ENCODE measurements at places on chromosomes 12 and 14.
A peak's percentile ranks its signal among the peaks of the same experiment; 100 is the strongest.

GRCh38 chr14:72810201-72810600 lies 83.7 kb downstream of the DPF3 start:
- DNase-seq: no peak

GRCh38 chr12:122886851-122887818 lies 8.8 kb downstream of the VPS37B start:
- peak; percentile 87 for DNase-seq

DNA sequence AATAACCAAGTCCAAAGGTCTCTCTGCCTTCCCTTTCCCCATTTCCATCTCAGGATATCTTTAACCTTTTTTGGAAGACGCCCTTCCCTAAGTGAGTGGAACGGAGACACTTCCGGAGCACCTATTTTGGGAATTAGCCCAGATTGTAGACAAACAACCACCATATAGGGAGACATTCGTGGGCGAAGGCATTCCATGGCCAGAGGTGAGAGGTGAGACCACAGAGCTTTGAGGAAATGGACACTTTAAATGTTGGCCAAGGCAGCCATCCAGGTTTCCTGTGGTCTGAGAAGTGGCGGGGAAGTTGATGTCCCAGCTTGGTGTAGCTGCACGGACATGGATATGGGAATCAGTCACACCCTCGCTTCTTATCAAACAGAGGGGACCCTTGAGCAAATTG lies 69.4 kb upstream of the BDKRB2 start:
- DNase-seq: no peak

DNA sequence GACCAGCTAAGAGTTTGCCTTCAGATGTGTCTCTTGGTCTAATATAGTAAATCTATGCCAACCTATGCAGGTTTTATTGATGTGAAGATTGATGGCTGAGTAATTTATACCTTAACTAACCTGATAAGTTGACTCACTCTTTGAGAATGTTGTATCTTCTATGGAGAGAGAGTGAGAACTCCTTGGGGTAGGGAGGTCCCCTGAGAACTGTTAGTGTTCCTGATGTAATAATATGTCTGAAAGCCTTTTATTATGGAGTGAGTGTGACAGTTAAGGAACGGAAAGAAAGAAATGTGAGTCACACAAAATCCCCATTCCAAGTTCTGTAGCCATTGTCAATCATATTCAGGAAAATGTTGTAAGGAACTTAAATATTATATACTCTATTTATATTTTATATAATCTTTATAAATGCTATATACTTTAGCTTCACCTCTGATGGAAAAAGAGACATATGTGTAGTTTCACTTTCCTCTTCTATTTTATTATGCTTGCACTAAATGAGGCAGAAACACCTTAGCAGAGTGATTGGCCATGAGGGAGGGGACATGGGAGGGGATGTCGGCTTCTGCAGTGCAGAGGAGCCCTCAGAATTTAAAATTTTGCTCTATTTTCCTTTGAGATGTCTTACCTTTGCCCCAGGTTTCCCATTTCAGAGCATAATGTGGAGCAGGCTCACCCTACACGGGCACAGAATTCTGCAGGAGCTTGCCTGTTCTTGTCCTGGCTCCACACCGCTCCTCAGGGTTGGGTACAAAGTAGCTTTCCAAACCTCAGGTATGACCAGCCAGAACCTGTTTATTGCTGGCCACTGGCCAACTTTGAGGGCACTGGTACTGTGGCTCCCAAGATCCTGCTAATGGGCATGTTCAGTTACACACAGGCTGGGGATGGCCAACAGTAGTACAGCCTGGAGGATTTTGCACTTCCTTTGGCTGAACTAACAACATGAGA lies 57.7 kb downstream of the ARF6 start:
- DNase-seq: no peak

DNA sequence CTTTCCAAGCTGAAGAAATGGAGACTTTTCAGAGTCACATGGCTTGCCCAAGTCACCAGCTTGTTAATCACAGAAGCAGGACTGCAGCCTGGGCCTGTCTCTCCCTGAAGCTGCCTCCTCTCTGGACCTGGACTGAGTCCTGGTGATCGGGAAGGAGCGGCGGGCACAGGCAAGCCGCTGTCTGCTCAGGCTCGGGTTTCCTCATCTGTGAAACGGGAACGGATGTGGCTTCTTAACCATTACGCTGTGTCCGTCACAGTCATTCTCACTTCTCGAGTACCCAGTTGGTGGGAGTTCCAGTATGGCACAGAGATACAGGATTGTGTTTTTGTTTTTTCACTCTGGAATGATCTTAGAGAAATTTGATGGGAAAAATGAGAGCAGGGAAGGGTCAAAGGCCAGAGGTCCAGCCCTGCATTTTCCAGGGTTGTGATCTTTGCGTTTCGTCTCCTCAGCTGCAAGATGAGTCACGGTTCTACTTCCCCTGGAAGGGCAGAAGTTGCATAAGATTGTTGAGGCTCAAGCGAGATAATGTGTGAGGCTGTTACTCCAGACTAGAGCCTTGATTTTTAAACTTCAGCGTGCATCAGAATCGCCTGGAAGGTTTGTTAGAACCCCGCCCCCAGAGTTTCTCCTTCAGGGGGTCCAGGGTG lies 7.6 kb upstream of the LRTM2 start:
- DNase-seq: no peak

DNA sequence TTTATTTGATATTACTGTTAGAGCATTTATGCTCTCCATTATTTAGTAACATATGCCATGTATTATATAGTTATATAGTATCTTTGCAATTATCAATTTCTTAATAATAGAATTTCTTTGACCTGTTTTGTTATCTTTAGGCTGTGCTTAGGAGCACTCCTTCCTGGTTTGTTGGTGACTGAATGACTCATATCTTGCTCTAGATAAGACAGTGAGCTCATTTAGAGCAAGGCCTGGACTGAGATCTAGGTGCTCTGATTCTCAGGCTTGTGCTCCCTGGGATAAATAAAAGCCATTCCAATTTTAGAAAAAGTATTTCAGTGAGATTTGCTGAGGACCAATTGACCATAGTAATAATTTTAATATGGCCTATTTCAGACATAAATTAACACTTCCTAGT lies 951.2 kb downstream of the FLRT2 start:
- DNase-seq: no peak

DNA sequence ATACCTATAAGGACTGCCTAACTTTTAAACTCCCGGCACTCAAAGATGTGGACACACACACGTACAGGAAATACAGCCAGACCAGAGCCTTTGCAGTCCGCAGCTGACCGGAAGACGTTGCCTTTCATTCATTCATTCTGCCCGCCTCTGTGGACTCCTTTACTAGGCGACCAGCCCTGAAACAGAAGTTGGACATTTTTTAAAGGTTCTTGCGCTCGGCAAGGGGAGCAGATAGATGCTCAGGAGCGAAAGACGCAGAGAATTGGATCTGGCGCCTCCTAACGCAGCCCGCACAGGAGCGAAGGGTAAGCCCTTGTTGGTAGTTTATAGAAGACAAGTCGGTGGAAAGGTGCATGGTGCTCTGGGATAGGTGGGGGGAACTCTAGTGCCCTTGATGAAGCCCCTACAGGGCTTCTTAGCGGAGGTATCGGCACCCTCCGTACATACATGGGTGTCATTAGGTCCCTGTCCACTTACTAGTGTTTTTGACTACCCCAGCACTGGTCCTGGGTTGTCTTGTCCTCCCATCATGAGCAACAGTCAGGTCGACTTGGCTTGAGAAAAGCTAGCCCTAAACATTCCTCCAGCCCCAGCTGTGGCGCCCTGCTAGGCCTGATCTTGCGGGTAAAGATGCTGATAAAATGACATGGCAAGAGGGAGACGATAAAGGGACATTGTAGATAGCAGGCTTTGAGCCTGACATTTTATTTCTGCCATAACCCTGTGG lies at the start of gene KDM2B:
TSS of gene KDM2B (minus strand) at position 65 of the 727 bp plus-strand sequence. CDS start 112 bp downstream, outside the sequence.
- no peak for DNase-seq

- DNase-seq: no peak
These were observed 512.4 kb downstream of the TMTC2 start for GRCh38 chr12:83199069-83199468.

DNA sequence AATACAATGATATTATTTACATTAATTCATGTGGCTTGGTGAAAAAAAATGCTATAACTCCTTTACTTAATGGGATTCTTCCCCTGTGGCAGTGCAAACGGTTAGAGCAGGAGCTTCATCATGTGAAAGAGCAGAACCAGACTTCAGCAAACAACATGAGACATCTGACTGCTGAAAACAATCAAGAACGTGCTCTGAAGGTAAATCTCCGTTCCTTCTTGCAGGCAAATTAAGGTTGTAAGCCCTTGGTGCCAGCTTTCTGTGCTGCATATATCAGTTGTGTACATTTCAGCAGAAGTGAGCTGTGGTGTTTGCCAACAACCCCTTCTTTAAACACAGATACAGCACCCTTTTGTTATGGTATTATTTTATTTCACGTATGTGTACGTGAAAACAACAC lies 171.7 kb downstream of the MIPOL1 start:
- no peak for DNase-seq

- no peak for DNase-seq
These were observed 24.8 kb upstream of the VPS37B start for GRCh38 chr12:122920687-122921086.

GRCh38 chr12:105485321-105485910 lies 154.9 kb downstream of the C12orf75 start:
- no peak for DNase-seq

DNA sequence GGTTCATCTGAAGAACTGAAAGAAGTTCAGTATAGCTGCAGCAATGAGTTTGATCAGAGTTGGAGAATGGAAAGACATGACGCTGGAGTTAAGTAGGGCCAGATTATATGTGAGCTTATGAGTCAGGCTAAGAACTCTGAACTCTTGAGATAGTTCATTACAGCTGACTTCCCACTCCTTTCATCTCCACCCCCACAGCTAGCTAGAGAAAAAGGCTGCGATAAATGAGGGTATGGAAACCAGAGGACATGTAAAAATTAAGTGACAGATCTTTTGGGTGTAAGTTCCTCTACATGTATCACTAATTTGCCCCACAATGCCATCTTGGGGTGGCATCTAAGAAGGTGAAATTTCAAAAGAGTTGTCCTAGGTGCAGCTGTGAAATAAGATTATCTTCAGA lies 28.6 kb downstream of the PYM1 start:
- DNase-seq: no peak

GRCh38 chr12:12714276-12715021 lies 2.7 kb upstream of the CDKN1B start:
- no peak for DNase-seq

GRCh38 chr14:39876916-39877315 lies 444.7 kb upstream of the FBXO33 start:
- no peak for DNase-seq
